ENCODE measurements at places on chromosomes 7 and 10.

GRCh38 chr7:778968-779451, 51.9 kb upstream of the PRKAR1B start:
- DNase-seq, result no peak

DNA sequence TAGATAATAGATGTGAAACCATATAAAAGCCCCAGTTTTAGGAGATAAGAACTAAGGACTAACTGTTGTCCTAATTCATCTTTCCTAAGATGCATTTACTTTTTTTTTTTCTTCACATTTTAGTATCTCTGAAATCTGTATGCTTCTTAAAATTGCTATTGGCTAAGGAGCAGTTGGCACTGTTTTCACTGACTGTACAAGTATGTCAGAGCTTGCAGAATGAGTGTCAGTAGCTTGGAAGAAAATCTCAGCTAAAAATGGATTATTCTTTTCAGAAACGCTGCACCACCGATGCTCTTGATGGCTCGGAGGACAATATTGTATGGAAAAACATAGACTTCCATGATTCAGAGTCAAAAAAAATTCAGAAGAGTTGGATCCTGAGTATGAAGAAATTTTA, 91.1 kb upstream of the DNAJB12 start:
- no peak for DNase-seq

GRCh38 chr7:53383131-53383530, 347.7 kb downstream of the POM121L12 start:
- DNase-seq, result no peak

GRCh38 chr7:117210397-117210796, 112.5 kb downstream of the WNT2 start:
- DNase-seq, result no peak

GRCh38 chr10:124727361-124727960, 16.7 kb downstream of the FAM53B start:
- no peak for DNase-seq

DNA sequence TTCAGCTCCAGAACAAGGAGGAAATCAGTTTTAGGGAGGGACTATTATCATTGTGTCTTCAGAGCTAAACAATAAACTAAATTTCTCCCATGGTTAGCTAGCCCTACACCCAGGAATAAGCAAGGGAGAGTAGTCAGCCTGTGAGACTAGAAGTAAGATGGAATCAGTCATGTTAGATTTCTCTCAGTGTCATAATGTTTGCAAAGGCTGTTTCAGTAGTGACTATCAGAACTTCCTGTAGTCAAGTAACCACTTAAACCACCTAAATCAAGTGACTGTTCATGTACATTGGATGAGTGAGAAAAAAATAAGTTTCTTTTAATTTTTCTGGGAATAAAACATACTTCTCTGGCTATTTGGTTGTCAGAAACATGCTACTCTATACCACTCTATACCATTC, 121.6 kb downstream of the KCND2 start:
- no peak for DNase-seq

DNA sequence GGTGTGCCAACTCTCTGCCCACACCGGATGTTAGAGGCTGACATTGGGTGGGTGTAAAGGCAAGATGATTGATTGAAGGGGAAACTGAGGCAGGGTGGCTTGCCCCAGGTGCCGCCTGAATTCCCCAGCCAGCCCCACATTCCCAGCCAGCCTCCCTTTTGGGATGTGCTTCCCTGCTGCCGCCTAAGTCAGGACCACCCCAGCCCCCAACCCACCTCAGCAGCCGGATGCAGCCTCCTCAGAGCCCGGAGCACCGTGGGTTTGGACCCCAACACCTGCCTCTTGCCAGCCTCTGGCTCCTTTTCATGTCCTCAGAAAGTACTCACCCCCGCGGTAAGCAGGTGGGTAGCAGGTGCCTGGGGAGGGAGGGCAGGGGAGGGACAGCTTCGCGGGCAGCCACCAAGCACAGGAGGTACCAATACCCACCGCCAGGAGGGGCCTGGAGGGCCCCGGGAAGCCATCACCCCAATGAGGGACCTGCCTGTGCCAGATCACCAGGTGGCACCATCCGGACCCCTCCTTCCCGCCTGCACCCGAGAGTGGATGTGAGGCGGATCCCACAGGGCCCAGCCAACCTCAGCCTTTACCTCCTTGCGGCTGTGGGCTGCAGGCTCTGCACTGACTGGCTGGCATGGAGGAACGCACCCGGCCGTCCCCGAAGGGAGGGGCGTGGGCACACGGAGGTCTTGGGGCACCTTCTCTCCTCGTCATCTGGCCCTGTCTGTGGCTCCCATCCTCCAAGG, 60.5 kb downstream of the PWWP2B start:
- DNase-seq, result no peak

GRCh38 chr10:63434866-63435854, 30.6 kb downstream of the JMJD1C start:
- no peak for DNase-seq

DNA sequence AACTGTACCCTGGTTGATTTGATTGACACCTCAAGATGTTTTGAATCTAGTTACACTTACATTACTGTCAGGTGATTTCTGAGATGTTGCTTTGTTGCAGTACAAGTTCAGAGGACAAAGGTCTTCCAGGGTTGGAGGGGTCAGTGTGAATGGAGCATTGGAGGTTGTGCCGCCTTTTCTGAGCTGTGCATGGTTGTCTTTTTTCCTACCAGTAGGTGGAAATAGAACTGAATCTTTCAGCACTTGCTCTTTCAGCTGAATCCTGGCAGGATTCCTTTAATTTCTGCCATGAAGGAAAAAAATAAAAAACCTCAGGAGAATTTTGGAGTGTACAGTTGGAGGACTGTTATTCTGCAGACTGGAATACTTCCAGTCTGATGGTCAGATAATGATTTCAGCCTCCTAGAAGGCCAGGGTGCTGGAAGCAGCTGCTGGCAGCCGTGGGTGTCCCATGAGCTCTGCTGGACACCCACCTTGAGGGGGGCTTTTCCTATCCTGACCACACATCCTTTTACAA, 82.7 kb downstream of the PLCE1 start:
- DNase-seq, result no peak

- no peak for DNase-seq
These were observed 159.1 kb downstream of the BAMBI start for GRCh38 chr10:28836435-28836743.

DNA sequence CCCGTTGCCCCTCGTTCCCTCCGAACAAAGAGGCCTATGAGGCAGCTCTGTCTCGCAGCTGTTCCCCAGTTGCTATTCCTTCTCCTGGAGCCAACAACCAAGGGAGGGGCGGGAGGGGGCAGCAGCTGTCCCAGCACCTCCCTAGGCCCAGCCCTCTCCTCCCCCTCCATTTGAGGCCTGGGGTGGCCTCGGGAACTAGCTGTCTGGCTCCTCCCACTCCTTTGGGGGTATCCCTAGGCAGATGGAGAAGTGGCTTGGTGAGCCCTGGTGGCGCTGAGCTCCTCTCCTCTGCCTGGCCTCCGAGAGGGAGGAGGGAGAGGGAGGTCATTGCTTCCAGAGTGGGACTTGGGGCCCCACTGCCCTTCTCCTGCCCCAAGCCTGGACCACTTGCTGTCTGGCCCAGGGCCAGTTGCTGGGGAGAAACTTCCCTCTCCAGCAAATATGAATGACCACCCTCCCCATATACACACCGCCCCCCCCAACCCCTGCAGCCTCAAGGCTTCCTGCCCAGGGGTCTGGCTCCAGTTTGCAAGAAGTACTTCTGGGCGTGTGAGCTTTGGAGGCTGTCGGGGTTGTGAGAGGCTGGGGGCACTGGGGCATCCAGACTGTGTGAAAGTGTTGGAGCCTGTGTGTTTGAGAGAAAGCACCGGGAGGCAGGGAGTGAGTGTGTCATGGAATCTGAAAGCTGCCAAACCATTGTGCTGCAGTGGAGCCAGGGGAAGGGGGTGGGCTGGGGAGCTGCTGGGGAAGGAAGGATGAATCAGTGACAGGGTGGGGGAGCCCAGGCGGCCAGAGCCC, 3.1 kb downstream of the FLNC start:
- DNase-seq, result no peak

GRCh38 chr7:2687338-2687869, 598 bp upstream of the AMZ1 start:
- DNase-seq, result no peak

DNA sequence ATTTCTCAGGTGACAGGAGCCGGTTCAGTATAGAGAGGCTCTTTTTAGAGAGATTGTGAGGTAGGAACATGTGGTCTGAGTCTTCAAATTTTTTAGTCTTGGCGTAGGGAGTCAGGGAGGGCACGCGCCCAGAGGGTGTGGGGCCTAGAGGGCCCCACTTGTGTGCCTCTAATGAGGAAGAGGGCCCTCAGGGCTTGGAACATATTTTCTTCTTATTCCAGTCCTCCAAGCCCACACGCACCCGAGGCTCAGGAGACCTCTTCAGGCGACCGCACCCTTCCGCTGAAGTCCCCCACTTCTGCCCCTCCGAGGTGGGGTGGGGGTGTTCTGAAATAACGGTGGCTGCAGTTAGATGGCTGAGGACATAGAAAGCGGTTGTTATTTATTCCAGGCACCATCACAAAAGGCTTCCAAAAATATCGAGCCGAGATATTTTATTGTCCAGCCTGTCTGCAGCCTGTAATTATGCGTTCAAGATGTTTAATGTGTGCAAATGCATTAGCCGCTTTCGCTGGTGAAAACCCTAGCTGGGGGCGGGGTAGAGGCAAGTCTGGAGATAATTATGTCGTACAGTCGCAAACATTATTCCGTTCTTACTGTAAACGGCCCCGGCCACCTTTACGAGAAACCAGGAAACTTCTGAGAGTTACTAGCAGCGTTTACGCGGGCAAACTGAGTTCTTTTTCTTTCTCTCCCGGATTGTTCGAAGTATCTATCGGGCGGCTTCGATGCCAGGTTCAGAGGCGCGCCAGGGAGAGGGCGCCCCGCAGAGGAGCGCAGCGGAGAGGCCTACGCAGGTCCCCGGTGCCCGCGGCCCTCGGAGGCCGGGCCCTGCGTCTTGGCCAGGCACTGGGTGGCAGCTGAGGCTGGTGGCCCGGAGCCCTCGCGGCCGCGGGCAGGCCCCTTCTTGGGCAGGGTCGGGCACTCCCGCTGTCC, 12.9 kb upstream of the HOXA13 start:
- DNase-seq, result no peak

DNA sequence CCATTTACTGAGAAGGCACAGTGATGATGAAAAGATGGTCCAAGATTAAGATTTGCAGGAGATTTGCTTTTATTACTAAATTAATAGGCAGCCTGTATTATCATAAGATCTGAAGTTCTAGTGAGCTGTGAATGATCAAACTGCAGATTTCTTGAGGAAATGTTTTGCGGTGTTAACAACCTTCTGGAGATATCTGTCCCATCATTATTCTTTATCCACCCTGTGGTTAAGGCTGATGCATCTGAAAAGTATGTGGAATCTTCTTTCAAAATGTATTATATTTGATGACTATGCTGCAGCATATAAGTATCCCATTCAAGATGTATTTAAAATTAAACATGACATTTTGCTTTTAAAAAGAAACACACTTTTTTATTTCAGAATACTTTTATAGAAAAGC, 150.3 kb downstream of the POLR1F start:
- no peak for DNase-seq

DNA sequence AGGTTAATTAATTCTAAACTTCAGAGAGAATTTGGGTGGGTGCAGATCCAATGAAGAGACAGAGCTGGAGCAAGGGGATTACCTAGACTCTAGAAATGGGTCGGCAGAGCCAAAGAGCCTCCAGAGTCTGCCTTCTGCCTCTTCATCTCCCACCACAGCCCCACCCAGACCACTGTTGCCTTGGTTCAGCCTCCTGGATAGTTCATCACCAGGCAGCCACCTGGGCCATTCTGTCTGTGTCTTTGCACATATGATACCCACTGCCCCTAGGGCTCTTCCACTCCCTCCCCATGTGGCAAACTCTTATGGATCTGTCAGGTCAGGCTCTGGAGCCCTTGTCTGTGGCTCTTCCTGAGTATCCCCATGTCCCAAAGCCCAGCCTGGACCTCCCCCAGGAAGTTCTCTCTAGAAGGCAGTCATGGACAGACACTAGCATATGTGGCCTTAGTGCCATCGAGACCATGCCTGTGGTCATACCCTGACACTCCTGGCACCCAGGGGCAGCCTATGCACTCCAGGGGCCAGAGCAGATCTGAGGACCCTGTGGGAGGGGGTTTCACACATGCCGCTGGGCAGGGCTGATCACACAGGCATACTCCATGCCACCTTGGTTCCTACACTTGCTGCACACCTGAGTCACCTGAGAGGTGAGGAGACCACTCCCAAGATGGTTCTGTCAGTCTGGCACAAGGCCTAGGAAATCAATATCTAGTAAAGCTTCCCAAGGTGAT, 41.6 kb downstream of the FRMPD2 start:
- no peak for DNase-seq

DNA sequence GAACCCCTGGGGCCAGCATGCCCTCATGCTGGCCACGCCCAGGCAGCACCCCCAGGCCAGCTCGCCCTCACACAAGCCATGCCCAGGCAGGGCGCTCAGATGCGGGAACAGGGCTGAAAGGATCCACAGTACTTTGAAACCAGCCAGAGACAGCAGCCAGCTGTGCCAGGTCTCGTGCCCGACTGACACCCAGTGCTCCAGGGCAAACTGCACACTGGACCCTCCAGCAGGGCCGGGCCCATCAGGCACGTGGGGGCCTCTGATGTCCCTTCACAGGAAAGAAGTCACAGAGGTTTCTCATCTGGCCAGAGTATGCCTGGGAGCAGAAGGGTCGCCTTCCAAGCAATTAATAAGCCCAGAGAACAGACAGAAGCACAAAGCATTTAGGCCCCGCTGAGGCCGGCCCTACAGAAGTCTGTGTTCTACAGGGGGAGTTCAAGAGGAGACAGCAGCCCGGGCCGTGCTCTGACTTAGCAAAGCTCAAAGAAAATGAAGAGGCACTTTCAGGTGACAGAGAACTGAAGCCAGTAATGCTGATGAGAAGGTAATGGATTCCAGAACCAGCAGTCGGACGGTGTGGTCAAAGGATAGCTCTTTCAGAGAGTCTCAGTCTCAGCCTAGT, 21.4 kb downstream of the MAD1L1 start:
- DNase-seq, result no peak

GRCh38 chr7:82122275-82122674, 321.3 kb downstream of the CACNA2D1 start:
- no peak for DNase-seq

DNA sequence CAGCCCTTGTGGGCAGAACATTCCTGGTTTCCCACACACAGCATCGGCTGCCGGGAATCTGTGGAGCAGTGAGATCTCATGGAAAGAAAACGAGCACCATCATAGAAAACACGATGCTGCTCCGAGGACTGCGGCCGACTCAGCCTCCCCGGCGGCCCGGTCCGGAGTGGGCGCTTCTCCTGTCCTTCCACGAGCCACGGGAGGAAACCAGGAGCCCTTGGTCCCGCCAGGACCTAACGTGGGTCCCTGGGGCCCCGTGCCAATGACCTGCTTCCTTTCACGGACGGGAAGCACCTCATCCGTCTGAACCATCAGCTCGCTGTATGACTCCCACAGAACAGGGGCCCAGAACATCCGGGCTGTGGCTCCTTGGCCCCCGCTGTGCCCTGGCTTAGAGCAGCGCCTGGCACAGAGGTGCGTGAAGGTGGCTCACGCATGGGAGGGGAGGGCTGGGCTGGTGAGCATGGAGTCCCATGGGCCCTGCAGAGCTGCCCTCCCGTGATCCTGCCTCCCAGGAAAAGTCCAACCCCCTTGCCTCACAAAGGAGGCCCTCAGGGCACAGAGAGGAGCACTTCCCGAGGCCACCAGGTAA, 280.5 kb downstream of the MAD1L1 start:
- DNase-seq, result no peak

- DNase-seq, result no peak
These were observed 19.8 kb upstream of the GTF2I start for GRCh38 chr7:74637745-74638144.
